ENCODE measurements at places on chromosomes 2 and 18. TPM values are rescaled to one million over a fixed set of nuclear protein-coding genes. Genes with fewer than 3 reads are reported as not detected.

The LHCGR gene
- not detected for total RNA-seq

- peak; percentile 72 for DNase-seq
These were observed 14.1 kb downstream of the MSGN1 start for GRCh38 chr2:17830053-17831034.

- no peak for DNase-seq
These were observed 65.7 kb upstream of the CHMP1B start for GRCh38 chr18:11785444-11786055.

GRCh38 chr2:152861349-152861942, 143.0 kb downstream of the ARL6IP6 start:
- no peak for DNase-seq

- DNase-seq, result peak; percentile 92
These were observed at the start of gene DYNC2LI1 for GRCh38 chr2:43773876-43774613. TSS of gene DYNC2LI1 (plus strand) at chr2:43774039. CDS start at chr2:43774139, 100 bp downstream.

GRCh38 chr2:160651416-160652200, 158.0 kb upstream of the RBMS1 start:
- DNase-seq, result no peak

GRCh38 chr2:38092196-38092902, 16.4 kb upstream of the CYP1B1 start:
- DNase-seq, result no peak

- peak; percentile 6 for DNase-seq
These were observed 39.6 kb upstream of the BOD1L2 start for GRCh38 chr18:57107140-57107832.

The ANAPC1 gene
- total RNA-seq, result 18.4 TPM

The GALNT5 gene
- total RNA-seq, result 0.08 TPM

DNA sequence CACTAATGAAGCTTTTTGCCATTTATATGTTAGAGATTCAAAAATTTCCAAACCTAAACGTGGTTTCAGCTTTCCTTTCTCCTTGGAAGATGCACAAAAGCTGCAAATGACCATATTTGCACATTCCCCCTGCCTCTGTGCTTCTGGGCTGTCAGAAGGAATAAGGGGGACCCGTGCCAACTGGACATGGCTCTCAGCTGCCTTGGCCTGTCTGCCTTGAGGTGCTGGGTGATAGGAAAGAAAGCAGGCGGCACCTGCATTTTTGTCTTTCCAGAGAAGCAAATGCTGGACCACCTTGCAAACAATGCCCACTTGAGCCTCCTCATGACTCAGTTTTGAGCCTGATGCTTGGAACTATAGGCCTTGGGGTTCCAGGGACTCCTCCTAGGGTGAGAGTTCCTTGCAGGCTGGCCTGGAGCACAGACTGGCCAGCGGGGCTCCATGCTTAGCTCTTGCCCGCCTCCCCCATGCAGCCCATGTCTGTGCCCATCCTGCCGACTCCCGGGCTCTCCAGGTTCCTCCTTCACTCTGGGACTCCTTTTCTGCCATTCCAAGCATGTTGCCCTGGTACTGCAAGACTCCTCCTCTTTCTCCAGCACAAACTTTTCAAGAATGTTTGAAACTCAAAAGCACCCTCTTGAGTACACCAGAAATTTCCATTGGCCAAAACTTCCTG, 109.0 kb upstream of the EPAS1 start:
- no peak for DNase-seq

DNA sequence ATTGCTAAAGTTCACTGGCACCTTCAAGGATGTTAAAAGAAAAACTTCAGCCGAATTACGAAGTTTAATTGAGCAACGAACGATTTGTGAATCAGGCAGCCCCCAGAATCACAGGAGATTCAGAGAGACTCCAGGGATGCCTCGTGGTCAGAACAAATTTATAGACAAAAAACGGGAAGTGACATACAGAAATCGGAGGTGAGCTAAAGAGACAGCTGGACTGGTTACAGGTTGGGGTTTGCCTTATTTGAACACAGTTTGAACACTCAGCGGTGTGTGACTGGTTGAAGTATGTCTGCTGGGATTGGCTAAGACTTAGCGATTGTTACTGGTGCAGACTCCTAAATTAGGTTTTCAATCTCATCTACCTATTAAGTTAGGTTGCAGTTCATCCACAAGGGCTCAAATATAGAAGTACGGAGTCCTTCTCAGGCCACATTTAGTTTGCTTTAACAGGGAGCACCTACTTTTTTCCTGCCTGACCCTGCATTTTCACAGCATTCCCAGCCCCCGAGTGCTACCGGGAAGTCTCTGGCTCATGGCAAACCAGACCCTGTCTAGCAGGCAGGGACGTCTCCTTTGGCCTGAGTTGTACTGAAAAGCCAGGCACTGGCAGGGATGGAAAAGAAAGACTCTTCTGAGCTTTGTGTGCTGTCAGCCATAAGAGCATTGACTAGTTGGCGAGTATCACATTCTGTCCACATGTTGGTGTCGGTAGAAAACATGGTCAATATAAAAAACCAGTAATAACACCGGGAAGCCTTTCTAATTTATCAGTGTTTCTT, 41.1 kb downstream of the CDCA7 start:
- no peak for DNase-seq

GRCh38 chr2:239173301-239173700, 227.5 kb downstream of the HDAC4 start:
- DNase-seq, result no peak

The MZT2B gene
- 527 TPM for total RNA-seq

DNA sequence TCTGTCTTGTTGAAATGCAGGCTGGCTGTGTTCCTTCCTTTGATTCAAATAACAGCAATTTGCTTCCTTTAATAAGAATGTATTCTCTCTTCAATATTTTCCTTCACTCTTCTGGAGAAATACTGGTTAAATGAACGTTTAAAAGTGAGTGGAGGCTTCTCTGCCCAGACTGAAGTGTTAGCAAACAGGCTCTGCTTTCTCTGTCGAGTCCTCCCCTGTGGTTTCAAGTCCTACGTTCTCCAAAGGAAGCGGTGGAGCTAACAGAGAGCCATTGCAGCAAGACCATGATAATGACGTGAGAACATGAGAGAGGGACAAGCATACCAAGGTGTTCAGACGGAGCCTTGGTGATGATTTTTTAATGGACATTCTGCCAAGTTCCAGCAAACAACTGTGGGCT, 26.2 kb upstream of the PID1 start:
- DNase-seq, result peak; percentile 15
